Activated naive CD4-positive, alpha-beta T cell treated with anti-CD3 and anti-CD28 coated beads for 36 hours (primary cell): ENCODE measurements at places on chromosomes 3 and 15.

GRCh38 chr15:82648257-82649103 is 1.3 kb upstream of the CPEB1 start:
- DNase-seq, result no peak
- H3K27ac ChIP-seq, result no peak overlapping the region
- no peaks in the 10 kb centered on the region for H3K36me3 ChIP-seq
- peak overlapping the region; percentile 48 for H3K4me3 ChIP-seq

- H3K27me3 ChIP-seq, result no peaks in the 10 kb centered on the region
- H3K4me3 ChIP-seq, result no peak overlapping the region
- H3K36me3 ChIP-seq, result no peaks in the 10 kb centered on the region
- DNase-seq, result no peak
Observed at GRCh38 chr3:13520326-13520880, 28.5 kb upstream of the FBLN2 start.

DNA sequence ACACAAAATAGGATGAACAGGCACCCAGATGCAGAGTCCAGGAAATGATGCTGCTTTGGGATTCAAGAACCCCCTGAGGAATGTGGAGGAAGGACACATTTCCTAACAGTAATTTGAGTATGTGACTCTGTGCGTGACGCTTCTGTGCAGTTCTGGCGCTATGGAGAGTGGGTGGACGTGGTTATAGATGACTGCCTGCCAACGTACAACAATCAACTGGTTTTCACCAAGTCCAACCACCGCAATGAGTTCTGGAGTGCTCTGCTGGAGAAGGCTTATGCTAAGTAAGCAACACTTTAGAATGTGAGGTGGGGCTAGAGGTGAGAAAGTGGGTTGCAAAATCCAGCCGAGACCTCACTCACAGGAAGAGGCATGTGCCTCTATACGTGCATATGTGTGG is 28.3 kb downstream of the CAPN3 start:
- no peaks in the 10 kb centered on the region for H3K4me1 ChIP-seq
- peaks cover 2% of the 10 kb centered on the region for H3K36me3 ChIP-seq
- H3K27me3 ChIP-seq, result no peaks in the 10 kb centered on the region
- DNase-seq, result no peak
- H3K27ac ChIP-seq, result no peak overlapping the region
- H3K4me3 ChIP-seq, result no peak overlapping the region

GRCh38 chr15:65888981-65889380 is 19.7 kb downstream of the RAB11A start:
- H3K27ac ChIP-seq, result peak overlapping the region; percentile 81
- no peaks in the 10 kb centered on the region for H3K27me3 ChIP-seq
- H3K36me3 ChIP-seq, result peaks cover 28% of the 10 kb centered on the region
- peak; percentile 45 for DNase-seq
- H3K4me3 ChIP-seq, result no peak overlapping the region

GRCh38 chr3:104519068-104519467 is 847.6 kb upstream of the ALCAM start:
- H3K4me3 ChIP-seq, result no peak overlapping the region
- no peak for DNase-seq
- H3K4me1 ChIP-seq, result no peaks in the 10 kb centered on the region
- no peaks in the 10 kb centered on the region for H3K36me3 ChIP-seq
- H3K27ac ChIP-seq, result no peak overlapping the region

- H3K27ac ChIP-seq, result no peak overlapping the region
- no peak overlapping the region for H3K4me3 ChIP-seq
- peaks cover 6% of the 10 kb centered on the region for H3K27me3 ChIP-seq
- H3K4me1 ChIP-seq, result no peaks in the 10 kb centered on the region
- no peaks in the 10 kb centered on the region for H3K36me3 ChIP-seq
Observed at GRCh38 chr15:100690032-100690794, 87.8 kb downstream of the ASB7 start.

DNA sequence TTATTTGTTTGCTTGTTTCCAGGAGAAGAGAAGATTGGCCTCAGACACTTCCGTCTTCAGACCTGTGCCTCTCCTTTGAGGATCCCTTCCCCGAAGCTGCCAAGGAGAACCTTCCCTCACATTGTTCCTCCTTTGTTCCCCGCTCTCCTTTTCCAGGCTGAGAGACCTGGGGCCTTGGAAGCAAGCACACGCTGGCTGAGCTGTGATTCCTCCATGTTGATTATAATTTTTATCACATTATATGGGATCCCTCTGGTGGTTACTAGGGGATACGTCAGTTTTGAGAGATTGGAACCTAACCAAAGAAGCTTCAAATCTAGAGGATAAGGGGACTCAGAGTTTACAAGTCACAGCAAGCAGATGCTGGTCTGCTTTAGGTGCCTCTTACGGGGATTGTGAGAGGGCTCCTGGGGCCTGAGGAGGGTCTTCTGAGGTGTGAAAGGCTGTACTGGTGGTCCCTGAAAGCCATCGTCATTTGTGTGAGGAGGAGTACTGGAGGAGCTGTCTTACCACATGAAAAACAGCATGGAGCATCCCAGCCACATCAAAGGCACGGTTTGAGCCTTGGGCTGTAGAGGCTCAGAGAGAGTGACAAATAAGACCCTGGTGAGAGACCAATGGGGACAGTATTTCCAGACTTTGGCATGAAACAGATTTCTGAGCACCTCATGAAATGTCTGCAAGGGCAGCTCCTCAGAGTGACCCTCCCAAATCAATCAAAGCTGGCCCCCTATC is 760.1 kb upstream of the CFAP20DC start:
- peaks cover 6% of the 10 kb centered on the region for H3K36me3 ChIP-seq
- H3K4me1 ChIP-seq, result peaks cover 25% of the 10 kb centered on the region
- no peak for DNase-seq
- H3K4me3 ChIP-seq, result no peak overlapping the region
- H3K27me3 ChIP-seq, result no peaks in the 10 kb centered on the region

GRCh38 chr3:195059006-195059350 is 212.0 kb downstream of the XXYLT1 start:
- no peak overlapping the region for H3K27ac ChIP-seq
- DNase-seq, result no peak
- H3K4me1 ChIP-seq, result no peaks in the 10 kb centered on the region
- no peaks in the 10 kb centered on the region for H3K27me3 ChIP-seq
- H3K36me3 ChIP-seq, result no peaks in the 10 kb centered on the region
- H3K4me3 ChIP-seq, result no peak overlapping the region

- H3K27me3 ChIP-seq, result peaks cover 4% of the 10 kb centered on the region
- peaks cover 35% of the 10 kb centered on the region for H3K4me1 ChIP-seq
- DNase-seq, result no peak
- H3K4me3 ChIP-seq, result no peak overlapping the region
- H3K36me3 ChIP-seq, result peaks cover 72% of the 10 kb centered on the region
Observed at GRCh38 chr15:72200395-72201237, 3.0 kb upstream of the GRAMD2A start.

- no peak overlapping the region for H3K27ac ChIP-seq
- peaks cover 26% of the 10 kb centered on the region for H3K4me1 ChIP-seq
- peaks cover 2% of the 10 kb centered on the region for H3K36me3 ChIP-seq
Observed at GRCh38 chr3:184156522-184156955, 1.4 kb downstream of the DVL3 start.

DNA sequence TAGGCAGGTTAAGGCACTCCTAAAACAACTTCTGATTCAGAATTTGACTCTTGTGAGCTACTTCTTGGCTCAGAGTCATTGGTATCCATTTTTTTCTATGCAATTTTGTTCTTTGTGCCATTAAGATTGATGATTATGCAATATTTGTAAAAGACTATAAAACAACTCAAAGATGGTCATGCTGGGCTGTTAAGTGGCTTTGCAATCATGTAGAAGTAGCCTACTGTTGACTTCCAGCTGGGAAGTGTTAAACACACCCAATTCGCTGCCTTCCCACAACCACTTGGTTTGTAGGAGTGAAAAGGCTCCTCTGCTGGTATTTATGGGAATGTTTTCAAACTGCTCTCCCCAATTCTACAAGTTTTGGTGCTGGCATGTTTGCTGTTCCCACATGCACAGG is 74.7 kb upstream of the COL6A6 start:
- no peaks in the 10 kb centered on the region for H3K4me1 ChIP-seq
- H3K36me3 ChIP-seq, result no peaks in the 10 kb centered on the region

DNA sequence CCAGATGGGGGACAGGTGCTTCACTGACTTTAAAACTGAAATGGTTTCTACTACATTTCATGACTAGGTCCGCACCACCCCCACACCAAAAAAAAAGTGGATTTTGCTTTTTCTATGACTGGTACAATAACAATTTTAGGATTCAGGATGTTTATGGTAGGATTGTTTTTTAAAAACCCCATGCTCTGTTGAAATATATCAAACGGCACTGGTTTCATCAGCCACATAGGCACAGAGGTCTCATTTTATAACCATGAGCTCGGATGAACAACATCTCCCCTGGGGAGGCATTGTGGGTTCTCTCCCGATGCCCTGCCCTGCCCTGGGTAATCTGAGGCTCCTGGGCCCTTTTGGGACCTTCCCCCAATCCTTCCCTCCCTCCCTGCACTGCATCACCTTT is 202.7 kb upstream of the KBTBD8 start:
- H3K27me3 ChIP-seq, result peaks cover 12% of the 10 kb centered on the region
- H3K27ac ChIP-seq, result no peak overlapping the region
- no peaks in the 10 kb centered on the region for H3K4me1 ChIP-seq
- no peak for DNase-seq
- H3K4me3 ChIP-seq, result no peak overlapping the region

DNA sequence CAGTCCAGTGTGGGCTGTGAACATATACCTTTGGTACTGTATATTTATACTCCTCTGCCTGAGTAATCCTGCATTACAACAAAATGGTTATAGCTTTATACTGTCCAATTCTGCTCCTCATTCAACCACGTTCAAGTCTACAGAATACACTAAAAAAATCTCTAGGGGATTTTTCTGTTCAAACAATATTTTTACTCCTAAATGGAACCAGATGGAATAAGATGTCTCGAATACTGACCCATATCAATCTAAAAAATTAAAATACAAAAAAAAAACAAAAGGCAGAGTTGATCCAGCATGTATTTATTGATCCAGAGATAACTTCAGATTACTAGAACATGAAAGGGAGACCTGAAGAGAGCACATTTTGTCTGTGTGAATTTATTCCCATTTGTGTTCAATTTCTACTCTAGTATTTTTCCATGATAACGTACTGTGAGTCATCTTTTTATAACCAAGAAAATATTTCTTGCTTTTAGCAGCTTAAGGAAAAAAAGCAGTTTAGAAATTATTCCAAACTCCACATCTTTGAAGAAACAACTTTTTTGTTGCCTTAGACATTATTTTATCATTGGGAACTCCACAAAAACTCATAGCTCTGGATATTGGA is 910.7 kb downstream of the TBL1XR1 start:
- H3K4me3 ChIP-seq, result no peak overlapping the region
- H3K4me1 ChIP-seq, result no peaks in the 10 kb centered on the region
- no peaks in the 10 kb centered on the region for H3K27me3 ChIP-seq
- DNase-seq, result no peak
- no peak overlapping the region for H3K27ac ChIP-seq

GRCh38 chr15:84839714-84840113 is 22.6 kb downstream of the ALPK3 start:
- no peak for DNase-seq
- H3K4me1 ChIP-seq, result no peaks in the 10 kb centered on the region
- no peaks in the 10 kb centered on the region for H3K36me3 ChIP-seq
- no peak overlapping the region for H3K4me3 ChIP-seq
- H3K27ac ChIP-seq, result no peak overlapping the region

DNA sequence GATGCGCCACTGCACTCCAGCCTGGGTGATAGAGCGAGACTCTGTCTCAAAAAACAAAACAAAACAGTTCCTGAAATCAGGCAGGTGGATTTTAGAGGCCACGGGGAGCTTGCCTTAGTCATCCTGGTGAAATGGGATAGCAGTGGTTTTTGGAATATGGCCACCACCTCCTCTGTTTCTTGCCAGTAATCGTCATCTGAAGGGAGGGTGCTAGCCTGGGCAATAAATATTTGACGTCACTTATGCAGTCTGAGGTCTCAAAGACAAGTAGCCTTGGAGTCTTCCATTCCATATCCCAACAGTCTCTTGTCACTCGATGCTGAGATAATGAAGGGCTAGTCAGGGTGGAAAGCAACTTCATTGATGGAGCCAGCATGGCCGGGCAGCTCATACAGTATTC is 55.2 kb downstream of the KCNAB1 start:
- peaks cover 3% of the 10 kb centered on the region for H3K27me3 ChIP-seq
- H3K4me3 ChIP-seq, result no peak overlapping the region
- DNase-seq, result no peak
- no peaks in the 10 kb centered on the region for H3K36me3 ChIP-seq

DNA sequence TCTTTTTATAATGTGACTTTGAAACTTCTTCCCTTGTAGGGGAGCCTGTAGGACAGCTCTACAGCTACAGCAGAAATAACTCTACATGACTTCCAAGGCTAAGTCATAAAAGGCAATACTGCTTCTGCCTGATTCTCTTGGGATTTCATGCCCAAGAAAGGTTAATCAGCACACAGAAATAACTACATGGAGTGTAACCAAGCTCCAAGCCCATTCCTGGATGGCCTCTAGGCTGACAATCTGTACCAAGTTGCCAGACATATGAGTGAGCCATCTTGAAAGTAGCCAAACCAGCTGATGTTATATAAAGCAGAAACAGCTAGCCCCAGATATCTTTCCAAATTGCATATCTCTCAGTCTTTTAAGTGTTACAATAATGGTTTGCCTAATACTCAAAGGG is 75.8 kb upstream of the OSTN start:
- no peaks in the 10 kb centered on the region for H3K27me3 ChIP-seq
- no peaks in the 10 kb centered on the region for H3K4me1 ChIP-seq
- no peak overlapping the region for H3K27ac ChIP-seq

DNA sequence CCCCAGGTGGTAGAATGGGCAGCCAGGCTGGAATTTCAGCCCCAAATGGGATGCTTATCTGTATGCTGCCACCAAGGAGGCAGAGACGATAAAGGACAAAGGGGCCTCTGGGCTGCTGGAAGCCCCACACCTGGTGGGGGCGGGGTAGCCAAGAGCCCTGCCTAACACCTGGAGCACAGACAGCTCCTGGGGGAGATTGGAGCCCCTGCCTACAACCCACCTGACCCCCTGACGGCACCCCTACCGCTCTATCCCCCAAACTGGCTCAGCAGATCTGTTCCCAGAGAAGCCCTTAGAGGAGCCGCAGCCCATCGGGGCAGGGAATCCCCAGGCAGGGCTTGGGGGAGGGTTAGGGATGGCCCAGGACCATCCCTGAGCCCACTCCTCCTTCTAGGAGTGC is 15.8 kb upstream of the SEMA3F start:
- H3K27ac ChIP-seq, result no peak overlapping the region
- H3K4me3 ChIP-seq, result no peak overlapping the region
- H3K4me1 ChIP-seq, result peaks cover 10% of the 10 kb centered on the region
- no peaks in the 10 kb centered on the region for H3K36me3 ChIP-seq
- no peak for DNase-seq
- peaks cover 2% of the 10 kb centered on the region for H3K27me3 ChIP-seq

DNA sequence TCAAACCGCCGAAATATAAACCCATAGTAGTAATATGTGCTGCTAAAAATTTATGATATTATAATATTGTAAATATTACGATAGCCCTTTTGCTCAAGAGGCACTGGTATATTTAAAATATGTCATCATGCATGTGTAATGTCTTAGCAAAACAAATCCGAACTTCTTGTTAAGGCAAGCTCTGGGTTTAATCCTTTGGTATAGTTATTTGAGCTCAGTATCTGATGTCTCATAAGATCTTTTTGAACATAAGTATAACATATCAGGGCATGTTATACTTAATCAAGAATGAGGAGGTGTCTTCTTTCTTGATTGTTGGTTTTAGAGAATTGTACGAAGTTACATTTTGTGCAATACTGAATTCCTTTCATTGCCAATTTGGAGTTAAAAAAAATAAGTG is 154.1 kb upstream of the CBLB start:
- H3K4me1 ChIP-seq, result peaks cover 5% of the 10 kb centered on the region
- H3K4me3 ChIP-seq, result no peak overlapping the region
- no peak overlapping the region for H3K27ac ChIP-seq
- H3K27me3 ChIP-seq, result no peaks in the 10 kb centered on the region
- H3K36me3 ChIP-seq, result no peaks in the 10 kb centered on the region

- H3K4me1 ChIP-seq, result no peaks in the 10 kb centered on the region
- no peak for DNase-seq
- no peaks in the 10 kb centered on the region for H3K36me3 ChIP-seq
- H3K27ac ChIP-seq, result no peak overlapping the region
- no peaks in the 10 kb centered on the region for H3K27me3 ChIP-seq
Observed at GRCh38 chr3:64903006-64903405, 215.2 kb upstream of the ADAMTS9 start.
